ENCODE measurements at places on chromosomes 2 and 18. TPM values are rescaled to one million over a fixed set of nuclear protein-coding genes. Genes with fewer than 3 reads are reported as not detected.

GRCh38 chr2:61144697-61145268 lies 17.2 kb upstream of the C2orf74 start:
- H3K27ac ChIP-seq, result peak overlapping the region; percentile 72
- H3K36me3 ChIP-seq, result peaks cover 8% of the 10 kb centered on the region
- peak; percentile 99 for DNase-seq
- H3K27me3 ChIP-seq, result no peaks in the 10 kb centered on the region
- peak overlapping the region; percentile 81 for H3K4me3 ChIP-seq

DNA sequence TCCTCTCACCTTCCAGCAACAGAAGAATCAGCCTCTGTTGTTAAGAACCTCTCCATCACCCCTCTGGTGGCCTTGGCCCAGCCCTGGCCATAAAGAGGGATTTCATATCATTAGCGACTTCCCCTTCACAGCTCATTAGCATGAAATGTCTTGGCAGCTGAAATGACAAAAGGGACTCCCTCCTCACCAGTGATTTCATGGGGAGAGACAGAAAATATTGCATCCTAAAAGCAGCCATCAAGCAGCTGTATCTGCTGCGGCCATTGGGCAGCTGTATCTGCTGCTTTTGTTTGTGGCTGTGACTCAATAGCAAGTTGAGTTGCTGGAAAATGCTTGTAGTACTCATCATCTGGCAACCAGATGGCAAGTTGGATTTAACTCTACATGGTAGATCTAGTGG lies 105.9 kb upstream of the RMDN2 start:
- DNase-seq, result no peak
- H3K4me1 ChIP-seq, result no peaks in the 10 kb centered on the region

DNA sequence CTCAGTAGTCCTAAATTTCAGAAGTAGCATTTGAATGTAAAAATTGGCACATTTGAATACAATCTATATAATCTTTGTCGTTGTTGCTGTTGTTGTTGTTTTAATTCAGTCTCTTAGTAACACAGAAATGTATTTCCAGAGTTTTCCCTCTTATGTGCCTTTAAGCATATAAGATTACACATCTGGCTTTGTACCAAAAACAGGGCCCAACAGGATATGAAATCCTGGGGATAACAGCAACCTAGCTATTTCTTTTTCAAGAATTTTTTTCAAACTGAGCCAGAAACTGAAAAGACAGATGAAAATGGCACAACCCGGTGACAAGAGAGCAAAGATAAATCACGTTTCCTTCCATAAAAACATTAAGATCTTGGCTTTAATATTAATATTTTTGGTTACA lies 906.7 kb downstream of the NRXN1 start:
- H3K36me3 ChIP-seq, result no peaks in the 10 kb centered on the region
- H3K4me1 ChIP-seq, result no peaks in the 10 kb centered on the region
- no peaks in the 10 kb centered on the region for H3K27me3 ChIP-seq
- H3K27ac ChIP-seq, result no peak overlapping the region

DNA sequence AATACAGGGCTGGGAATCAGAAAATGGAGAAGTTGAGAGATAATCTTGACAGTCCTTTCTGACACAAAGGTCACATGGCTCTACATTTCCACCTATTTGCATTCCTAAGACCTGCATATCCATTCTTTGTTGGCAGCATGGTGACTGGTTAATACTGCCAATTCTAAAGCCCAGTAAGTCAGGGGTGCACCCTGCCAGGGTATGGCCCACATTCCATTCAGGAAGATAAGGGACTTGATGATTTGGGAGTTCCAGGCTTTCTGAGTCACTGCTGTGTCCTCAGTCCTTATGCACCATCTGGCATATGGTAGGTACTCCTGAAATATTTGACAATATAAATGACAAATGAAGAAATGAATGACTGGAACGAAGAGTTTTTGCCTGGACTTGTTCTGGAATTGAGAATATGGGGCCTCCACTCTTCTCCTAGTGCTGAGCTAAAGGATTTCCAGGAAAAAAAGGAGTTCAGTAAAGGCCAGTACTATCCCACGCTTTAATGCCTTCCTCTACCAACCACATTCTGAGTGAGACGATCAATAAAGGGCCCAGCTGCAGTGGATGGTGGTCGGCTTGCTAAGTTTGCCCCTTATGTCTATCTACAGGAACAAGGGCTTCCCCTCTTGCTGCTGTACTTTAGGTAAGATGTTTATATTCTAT lies 31.7 kb upstream of the EIF2AK3 start:
- DNase-seq, result no peak
- peak overlapping the region; percentile 47 for H3K4me3 ChIP-seq
- H3K36me3 ChIP-seq, result no peaks in the 10 kb centered on the region
- H3K27ac ChIP-seq, result no peak overlapping the region

DNA sequence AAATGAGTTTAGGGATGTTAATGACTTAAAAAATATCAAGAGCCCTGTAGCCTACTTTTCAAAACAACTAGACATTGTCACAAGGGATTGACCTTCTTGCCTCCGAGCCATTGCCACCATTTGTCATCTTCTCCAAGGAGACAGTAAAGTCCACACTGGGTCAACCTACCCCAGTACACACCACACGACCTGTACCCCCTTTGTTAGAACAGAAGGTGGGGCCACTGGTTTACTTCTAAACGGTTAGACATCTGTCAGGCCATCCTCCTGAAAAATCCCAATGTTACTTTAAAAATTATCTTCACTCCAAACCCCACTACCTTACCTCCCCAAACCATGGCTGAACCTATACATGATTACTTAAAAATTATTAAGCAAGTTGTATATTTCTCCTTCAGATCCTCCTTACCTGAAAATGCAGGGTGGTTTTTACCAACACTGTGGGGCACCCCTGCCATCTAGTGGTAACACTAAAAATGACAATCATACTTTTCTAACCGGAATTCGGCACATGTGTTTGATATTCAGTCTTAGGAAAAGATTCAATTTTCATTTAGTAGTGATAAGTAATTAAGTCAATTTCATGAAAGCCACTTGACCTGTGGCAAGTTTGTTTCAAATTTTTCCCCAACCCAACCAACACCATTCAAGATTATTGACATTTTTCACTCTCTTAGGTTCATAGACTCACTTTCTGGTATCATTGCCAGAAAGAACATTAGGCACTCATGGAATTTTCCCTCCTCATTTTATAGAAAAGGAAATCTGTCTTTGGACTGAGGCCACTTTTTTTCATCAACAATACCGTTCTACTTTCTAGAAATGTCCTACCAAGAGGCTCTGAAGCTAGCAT lies 265.3 kb upstream of the PKDCC start:
- no peaks in the 10 kb centered on the region for H3K27me3 ChIP-seq
- no peaks in the 10 kb centered on the region for H3K36me3 ChIP-seq

GRCh38 chr2:213995400-213996105 lies 415.3 kb upstream of the VWC2L start:
- H3K4me1 ChIP-seq, result no peaks in the 10 kb centered on the region
- no peaks in the 10 kb centered on the region for H3K27me3 ChIP-seq
- DNase-seq, result no peak
- H3K27ac ChIP-seq, result no peak overlapping the region
- no peak overlapping the region for H3K4me3 ChIP-seq
- H3K36me3 ChIP-seq, result no peaks in the 10 kb centered on the region

- no peaks in the 10 kb centered on the region for H3K27me3 ChIP-seq
- H3K4me3 ChIP-seq, result no peak overlapping the region
- H3K27ac ChIP-seq, result no peak overlapping the region
Observed at GRCh38 chr2:84495539-84496146, 20.7 kb upstream of the DNAH6 start.

GRCh38 chr2:147451902-147452515 lies 392.8 kb upstream of the ACVR2A start:
- DNase-seq, result no peak
- H3K27me3 ChIP-seq, result no peaks in the 10 kb centered on the region
- no peaks in the 10 kb centered on the region for H3K4me1 ChIP-seq
- H3K4me3 ChIP-seq, result no peak overlapping the region
- H3K36me3 ChIP-seq, result no peaks in the 10 kb centered on the region

DNA sequence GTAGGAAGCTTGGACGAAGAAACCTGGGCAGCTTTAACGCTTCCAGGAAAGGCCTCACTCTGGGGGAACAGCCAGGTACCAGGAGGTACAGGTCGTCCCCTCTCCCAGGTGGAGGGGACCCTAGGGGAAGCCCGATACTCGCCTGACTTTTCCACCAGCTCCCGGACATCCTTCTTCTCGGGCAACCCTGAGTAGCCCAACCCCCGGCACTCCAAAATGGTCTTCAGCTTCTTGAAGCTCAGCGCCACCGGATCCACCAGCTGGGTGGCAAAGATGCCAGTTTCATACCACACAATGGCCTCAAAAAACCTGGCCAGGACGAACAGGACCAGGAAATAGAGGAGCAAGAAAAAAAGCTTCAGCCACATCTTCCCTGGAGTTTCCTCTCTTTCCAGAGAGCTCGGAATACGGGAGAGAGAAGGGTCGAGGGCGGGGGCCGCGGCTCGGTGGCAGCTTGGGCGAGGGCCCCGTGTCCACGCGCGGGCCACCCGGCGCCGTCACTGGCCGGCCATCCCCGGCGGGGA lies 1.1 kb downstream of the RNF103 start:
- peaks cover 9% of the 10 kb centered on the region for H3K36me3 ChIP-seq
- DNase-seq, result no peak
- peaks cover 54% of the 10 kb centered on the region for H3K4me1 ChIP-seq
- H3K4me3 ChIP-seq, result peak overlapping the region; percentile 89

GRCh38 chr2:3021720-3022119 lies 355.9 kb downstream of the EIPR1 start:
- no peak overlapping the region for H3K4me3 ChIP-seq
- H3K4me1 ChIP-seq, result no peaks in the 10 kb centered on the region
- H3K27ac ChIP-seq, result no peak overlapping the region

DNA sequence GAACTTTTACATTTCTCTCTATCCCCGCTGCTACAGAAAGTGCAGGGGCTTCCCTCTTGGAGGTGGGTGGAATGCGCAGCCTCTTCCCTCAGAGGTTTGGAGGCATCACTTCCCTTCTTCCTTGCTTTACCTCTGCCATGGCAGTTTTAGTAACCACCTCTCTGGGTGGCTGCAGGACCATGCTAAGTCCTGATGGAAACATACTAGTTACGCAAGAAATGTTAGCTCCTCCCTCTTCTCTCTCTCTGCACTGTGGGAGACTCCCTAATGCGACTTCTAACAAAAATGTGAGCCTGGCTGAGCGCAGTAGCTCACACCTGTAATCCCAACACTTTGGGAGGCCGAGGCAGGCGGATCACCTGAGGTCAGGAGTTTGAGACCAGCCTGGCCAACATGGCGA lies 116.8 kb upstream of the RAB6C start:
- no peak overlapping the region for H3K4me3 ChIP-seq
- no peak for DNase-seq
- no peak overlapping the region for H3K27ac ChIP-seq

GRCh38 chr18:25075783-25076182 lies 276.2 kb downstream of the ZNF521 start:
- H3K4me3 ChIP-seq, result no peak overlapping the region
- H3K27ac ChIP-seq, result no peak overlapping the region
- no peak for DNase-seq
- no peaks in the 10 kb centered on the region for H3K27me3 ChIP-seq

DNA sequence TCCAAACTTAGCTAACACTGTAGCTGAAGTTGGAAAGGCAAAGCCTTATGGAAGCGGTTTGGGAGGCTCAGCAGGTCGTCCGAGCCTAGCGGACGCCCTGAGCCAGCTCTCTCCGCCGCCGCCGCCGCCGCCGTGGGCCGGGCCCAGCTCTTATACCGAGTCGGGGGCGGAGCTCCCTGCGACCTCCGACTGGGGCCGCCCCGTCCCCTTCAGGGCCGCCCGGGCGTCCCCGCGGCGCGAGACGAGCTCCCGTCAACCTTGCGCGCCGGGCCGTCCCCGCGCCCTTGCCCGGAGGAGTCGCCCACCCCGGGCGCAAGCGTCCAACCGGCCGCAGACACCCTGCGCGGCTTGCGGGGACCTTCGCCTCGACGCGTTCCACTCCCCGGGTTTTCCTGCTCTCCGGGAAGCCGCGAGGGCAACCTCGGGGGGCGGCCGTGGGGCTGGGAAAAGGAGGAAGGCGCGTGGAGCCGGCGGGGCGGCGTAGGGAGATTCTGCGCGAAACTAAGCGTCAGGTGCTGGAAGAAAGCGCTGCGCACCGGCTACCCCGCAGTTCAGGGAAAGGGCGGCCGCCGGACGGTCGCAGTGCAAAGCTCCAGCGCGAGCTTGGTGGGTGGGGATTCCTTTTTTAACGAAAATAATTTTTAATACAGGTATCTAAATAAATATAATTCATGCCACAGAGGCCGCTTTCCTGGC lies at the start of gene SLC40A1:
Gene SLC40A1 (minus strand): TSS at position 129 of the 696 bp plus-strand sequence. CDS start 326 bp downstream, outside the sequence.
- peak within 1 kb of the TSS; percentile 64 for H3K4me3 ChIP-seq
- DNase-seq, result peak; percentile 67

DNA sequence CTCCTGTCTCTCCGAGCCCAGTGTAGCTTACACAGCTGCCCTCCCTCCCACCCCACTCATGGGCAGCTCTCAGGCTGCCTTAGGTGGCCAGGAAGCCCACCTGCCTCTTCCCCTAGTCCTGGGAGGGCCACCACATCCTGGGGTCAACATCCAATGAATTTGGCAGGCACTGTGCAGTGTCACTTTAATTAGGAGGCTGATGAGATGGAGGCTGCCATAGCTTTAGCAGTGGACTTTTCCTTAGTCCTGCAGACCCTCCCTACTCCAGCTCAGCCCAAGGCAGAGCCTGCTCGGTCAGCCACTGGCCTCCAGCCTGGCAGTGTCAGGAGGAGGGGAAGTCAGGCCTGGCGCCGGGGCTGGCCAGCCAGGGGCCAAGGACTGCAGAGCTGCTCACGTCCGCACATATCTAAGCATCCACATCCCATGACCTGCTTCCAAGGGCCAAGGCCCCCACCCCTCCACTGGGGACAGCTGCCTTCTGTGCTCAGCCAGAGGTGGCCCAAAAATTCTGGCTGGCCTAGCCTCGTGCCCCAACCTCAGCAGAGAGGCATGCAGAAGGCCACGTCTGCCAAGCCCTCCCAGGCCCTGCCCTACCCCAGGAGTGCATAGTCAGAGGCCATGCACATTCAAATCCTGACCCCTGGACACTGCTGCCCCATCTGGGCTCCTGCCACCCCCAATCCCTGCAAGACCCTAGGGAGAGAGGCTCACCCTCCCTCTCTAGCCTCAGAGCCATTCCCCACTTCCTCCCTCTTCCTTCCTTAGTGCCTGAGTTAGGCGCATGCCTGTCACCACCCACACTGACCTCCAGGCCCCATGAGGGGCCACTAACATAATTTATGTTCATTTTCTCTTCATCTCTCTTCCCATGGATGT lies 33.1 kb downstream of the ADRA2B start:
- peaks cover 8% of the 10 kb centered on the region for H3K27me3 ChIP-seq
- no peak overlapping the region for H3K27ac ChIP-seq
- no peak overlapping the region for H3K4me3 ChIP-seq
- H3K4me1 ChIP-seq, result no peaks in the 10 kb centered on the region
- DNase-seq, result no peak

DNA sequence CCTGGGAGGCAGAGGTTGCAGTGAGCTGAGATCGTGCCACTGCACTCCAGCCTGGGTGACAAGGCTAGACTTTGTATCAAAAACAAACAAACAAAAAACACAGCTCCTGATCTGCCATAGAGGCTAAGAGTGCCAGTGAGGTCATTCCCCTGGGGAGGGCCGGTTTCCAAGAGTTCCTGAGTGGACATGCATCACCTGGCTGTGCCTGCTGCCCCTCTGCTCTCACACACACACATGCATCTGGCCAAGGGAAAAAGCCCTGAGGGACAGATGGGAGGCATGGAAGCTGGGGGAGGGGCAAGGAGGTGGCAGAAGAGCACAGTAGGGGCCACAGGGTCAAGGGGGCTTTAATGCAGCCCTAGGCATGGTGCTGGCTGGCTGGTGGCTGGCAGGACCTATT lies 60.4 kb downstream of the ZBTB7C start:
- DNase-seq, result no peak
- no peak overlapping the region for H3K27ac ChIP-seq
- no peaks in the 10 kb centered on the region for H3K36me3 ChIP-seq
- no peaks in the 10 kb centered on the region for H3K4me1 ChIP-seq
- H3K4me3 ChIP-seq, result no peak overlapping the region
- peaks cover 24% of the 10 kb centered on the region for H3K27me3 ChIP-seq

The CFC1 gene
- polyA plus RNA-seq, result not detected

The TMEM178A gene
- 3.8 TPM for polyA plus RNA-seq

The ARHGAP25 gene
- not detected for polyA plus RNA-seq

The EMILIN1 gene
- 8.1 TPM for polyA plus RNA-seq

The EPB41L5 gene
- 40.5 TPM for polyA plus RNA-seq

Data from HepG2 (cell line).